ENCODE measurements at places on chromosomes 7 and 10.
A peak's percentile ranks its signal among the peaks of the same experiment; 100 is the strongest.

DNA sequence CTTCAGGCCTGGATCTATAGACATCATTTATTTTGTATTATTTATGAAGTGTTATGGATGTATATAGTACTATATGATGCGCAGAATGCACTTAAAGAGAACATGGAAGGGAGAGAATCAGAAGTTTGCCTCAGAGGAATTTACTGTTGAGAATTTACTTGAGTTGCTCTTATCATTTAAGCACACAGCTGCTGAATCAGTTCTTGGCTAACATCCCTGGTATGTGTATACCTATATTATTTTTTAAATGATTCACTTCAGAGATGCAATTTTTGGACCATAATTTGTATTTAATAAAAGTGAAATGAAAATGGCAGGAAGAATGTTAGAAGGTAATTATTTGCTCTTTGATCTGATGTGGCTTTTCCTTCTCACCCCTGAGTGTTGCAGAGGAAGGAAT, 191.6 kb downstream of the BICC1 start:
- DNase-seq, result no peak

GRCh38 chr10:30866896-30867295, 164.8 kb downstream of the ZNF438 start:
- DNase-seq, result no peak

- DNase-seq, result peak; percentile 20
Measured at GRCh38 chr7:91949221-91950009, 8.8 kb downstream of the AKAP9 start.

- no peak for DNase-seq
Measured at GRCh38 chr10:119742947-119743648, 17.2 kb downstream of the INPP5F start.

GRCh38 chr7:73423519-73424488, 9.8 kb upstream of the FZD9 start:
- DNase-seq, result no peak

Data from hematopoietic multipotent progenitor cell treated with erythropoietin and hydrocortisone succinate and interleukin-3 and kit ligand, for 8 days (in vitro differentiated cells).